Left renal pelvis (tissue), 4 donors: ENCODE measurements at places on chromosomes 1 and 21. TPM values are rescaled to one million over a fixed set of nuclear protein-coding genes. Genes with fewer than 3 reads are reported as not detected.

The LIPI gene
- polyA plus RNA-seq = 0.26 TPM

DNA sequence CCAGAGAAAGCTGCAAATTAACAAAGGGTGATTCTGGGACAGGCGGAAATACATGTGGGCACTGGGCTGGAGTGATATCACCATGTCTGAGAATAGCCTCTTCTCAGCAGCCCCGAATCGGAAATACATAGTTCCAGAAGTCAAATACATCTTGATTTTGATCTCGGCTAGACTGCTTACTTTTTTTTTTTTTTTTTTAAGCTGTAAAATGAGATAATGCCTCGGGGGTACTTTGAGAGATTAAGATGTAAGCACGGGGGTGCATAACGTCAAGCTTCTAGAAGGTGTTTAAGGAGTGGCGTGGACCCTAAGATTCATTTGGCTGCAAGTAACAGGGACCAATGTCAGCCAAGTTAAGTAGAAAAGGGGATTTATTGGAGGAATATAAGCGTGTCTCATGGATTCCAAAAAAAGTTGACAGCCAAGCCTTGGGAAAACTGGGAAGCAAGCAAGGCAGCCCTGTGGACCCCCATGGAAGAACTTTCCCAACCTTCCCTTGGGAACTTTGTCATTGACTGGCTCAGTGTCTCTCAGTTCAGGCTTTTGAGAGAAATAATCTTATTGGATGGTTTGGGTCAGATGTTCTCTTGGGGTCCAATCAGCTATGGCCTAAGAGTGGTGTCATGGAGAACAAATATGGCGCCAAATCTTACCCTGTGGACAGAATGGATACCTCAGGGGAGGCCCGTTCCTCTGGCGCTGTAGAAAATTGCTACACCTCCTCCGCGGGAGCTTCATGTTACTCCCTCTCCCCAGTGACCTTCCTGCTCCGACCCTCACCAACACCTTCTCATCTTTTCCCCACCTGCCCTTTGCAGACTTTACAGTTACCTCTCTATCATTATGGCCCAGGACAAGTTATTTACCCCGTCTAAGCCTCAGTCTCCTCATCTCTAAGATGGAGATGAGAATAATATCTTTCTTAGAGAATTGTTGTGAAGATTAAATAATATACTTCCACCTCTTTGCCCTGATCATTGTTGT lies 186.6 kb downstream of the KAZN start:
- no peak for DNase-seq

DNA sequence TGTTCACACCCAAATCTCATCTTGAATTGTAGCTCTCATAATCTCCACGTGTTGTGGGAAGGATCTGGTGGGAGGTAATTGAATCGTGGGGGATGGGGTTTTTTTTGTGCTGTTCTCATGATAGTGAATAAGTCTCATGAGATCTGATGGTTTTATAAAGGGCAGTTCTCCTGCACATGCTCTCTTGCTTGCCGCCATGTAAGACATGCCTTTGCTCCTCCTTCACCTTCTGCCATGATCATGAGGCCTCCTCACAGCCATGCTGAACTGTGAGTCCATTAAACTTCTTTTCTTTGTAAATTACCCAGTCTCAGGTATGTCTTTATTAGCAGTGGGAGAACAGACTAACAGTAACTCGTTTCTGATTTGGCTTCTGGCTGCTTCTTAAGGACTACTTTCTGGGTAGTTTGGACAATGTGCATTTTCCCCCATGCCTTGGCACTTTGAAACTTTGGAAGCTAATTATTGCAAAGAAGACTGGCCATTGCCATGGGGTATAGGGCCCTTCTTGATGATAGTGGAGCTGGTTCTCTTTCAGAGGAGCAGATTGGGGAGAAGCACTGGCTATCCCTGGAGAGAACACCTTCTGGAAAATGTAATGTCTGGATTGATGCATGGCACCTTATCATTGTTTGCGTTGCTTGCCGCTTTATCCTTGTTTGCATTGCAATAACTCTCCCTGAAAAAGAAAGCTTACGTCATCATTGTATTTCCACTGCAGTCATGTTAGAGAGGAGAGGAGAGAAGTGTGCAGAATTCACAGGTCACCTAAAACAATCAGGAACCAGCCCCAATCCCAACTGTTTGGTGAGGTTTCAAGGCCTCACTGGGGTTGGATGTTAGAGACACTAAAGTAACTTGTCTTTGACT lies 5.9 kb downstream of the CNIH3 start:
- no peak for DNase-seq

The ANXA9 gene
- polyA plus RNA-seq = 10.7 TPM

The HNRNPCL2 gene
- polyA plus RNA-seq = 0.42 TPM

The POTED gene
- polyA plus RNA-seq = not detected

The GPR161 gene
- 21.0 TPM for polyA plus RNA-seq

- no peak for DNase-seq
Measured at GRCh38 chr1:182615468-182616129, 11.4 kb upstream of the RGS16 start.

The RIIAD1 gene
- not detected for polyA plus RNA-seq

GRCh38 chr1:51303751-51304251 lies 26.6 kb downstream of the TTC39A start:
- no peak for DNase-seq

GRCh38 chr1:207824691-207825408 lies 73.0 kb downstream of the CD46 start:
- no peak for DNase-seq

The ATP6V1G3 gene
- polyA plus RNA-seq = 4.3 TPM

GRCh38 chr1:185837711-185838110 lies 103.5 kb downstream of the HMCN1 start:
- DNase-seq = no peak

GRCh38 chr1:226618380-226618779 lies 69.8 kb downstream of the STUM start:
- no peak for DNase-seq

The OLFML2B gene
- polyA plus RNA-seq = 13.0 TPM

DNA sequence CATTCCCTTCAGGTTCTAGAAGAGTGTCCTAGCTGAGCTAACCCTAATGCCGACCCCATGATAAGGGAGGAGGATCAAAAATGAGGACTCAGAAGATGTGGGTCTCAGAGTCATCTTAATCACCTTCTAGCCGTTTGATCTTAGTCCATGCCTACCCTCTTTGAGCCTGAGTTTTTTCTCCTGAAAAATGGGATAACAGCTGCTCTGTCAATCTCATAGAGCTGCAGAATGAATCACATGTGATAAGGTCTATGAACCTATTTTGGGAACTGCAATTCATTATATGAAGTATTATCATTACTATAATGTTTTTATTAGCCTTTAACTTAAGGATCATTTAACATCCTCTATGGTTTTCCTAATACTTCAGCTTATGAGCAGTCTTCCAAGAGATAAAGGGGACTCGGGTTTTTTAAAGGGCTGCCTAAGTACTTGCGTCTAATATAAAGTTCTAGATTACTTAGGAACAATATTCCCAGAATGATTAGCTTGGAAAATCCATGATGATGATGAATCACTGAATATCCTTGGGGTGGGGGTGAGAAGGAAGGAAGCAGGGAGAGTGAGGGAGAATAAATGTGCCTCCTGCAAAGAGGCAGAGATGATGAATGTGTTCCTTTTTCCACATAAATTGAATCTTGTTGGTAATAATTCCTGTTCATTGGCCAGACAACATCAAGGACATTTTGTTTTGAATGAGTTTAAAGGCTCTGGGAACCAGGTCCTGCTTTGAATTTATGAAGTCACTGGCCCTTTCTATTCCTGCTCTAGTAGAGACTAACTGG lies 66.8 kb downstream of the COLGALT2 start:
- DNase-seq = no peak

The REG4 gene
- polyA plus RNA-seq = 1.6 TPM

The MRPS6 gene
- 129 TPM for polyA plus RNA-seq

GRCh38 chr1:42422737-42423136 lies 33.1 kb downstream of the ZMYND12 start:
- no peak for DNase-seq

GRCh38 chr1:93707956-93708355 lies 26.3 kb upstream of the BCAR3 start:
- no peak for DNase-seq

DNA sequence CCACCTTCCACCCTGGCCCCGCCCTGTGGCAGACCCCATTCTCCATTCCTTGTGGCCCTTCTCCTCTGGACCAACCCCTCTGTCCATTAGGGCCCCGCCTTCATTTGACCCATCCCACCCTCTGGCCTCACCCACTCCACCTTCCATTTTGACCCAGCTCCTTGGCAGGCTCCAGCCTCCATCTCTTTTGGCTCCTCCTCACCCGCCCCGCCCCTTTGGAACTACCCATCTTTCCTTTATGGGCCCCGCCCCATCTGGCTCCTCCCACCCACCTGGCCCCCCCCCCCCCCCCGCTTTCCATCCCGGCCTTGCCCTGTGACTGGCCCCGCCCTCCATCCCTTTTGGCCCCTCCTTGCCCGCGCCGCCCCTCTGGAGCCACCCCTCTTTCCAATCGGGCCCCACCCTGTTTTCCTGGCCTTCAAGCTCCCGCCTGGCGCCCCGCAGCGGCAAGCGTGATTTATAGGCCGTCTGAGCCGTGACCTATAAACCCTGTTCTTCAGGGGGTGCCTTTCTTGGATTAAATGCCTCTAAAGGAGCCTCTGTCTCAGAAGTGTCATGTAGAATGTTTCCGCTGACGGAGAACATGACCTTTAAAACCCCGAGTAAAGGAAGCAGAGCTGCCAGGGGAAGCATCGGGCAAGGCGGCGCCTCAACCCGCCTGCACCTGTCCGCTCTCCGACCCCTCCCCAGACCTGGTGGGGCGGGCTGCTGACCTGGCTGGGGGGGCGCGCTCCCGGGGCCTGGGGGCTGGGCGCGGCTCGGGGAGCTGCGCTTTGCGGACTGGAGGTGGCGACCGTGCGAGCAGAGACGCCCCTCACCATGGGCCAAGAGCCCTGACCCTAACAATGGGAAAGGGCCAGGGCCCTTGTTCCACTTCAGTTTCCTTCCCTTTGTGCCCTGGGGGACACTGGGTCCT lies 178.0 kb downstream of the CAMTA1 start:
- peak; percentile 53 for DNase-seq

DNA sequence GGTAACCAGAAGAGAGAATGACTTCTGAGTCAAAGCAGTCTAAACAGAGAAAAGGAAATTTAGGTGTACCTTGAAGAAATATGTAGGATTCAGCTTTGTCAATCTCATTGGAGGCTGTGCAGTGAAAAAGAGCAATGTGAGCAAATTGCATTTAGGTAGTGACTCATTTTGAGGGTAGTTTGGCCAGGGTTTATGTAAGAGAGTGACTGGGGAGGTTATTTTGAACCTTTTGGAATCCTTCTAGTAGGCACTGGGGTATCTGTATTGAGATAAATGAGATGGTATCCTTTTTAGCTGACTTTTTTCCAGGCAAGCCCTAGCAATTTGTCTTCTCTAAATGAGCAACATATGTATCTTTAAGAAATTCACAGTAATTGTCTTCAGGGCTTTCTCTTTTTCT lies 95.9 kb downstream of the DISP1 start:
- DNase-seq = no peak

DNA sequence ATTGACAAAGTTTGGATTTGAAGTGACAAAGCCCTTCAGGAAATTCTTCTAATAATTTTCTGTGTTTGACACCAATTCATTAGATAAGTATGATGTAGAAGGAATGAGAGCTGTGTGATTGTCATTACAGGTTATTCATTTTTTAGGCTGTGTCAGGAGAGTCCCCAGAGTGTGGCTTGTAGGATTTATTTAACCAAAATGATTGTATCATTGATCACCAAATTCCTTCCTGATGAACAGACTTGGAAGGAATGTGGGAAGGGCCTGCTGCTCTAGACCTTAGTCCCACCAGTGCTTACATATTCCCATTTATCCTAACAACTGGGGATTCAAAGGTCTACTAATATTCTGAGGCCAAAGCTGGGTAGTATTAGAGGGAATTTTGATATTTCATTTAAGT lies 383.3 kb upstream of the KAZN start:
- no peak for DNase-seq

GRCh38 chr1:82260051-82260450 lies 459.3 kb downstream of the ADGRL2 start:
- DNase-seq = no peak

The GPR153 gene
- 7.9 TPM for polyA plus RNA-seq

- no peak for DNase-seq
Measured at GRCh38 chr1:15506831-15507230, 17.2 kb downstream of the CASP9 start.

The OVAAL gene
- polyA plus RNA-seq = not detected

DNA sequence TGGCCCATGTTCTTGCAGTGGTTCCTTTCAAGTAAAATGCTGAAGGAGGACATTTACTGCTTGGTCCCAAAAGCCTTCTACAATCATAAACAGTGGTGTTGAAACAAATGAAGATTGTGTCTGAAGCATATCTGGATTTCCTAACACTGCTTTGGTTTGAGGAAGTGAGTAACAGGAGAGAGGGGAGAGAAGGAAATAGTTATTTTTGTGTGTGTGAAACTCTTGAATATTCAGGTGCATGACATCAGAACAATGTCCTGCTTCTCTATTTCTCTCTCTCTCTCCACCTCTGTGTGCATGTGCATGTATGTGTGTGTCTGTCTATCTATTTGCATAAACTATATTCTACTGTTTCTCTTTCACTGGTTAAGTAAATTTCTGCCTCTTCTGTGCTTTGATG lies 61.4 kb upstream of the TNFSF18 start:
- no peak for DNase-seq

- DNase-seq = no peak
Measured at GRCh38 chr1:8435569-8436071, 117.7 kb downstream of the SLC45A1 start.

- DNase-seq = no peak
Measured at GRCh38 chr1:112744009-112744578, 29.0 kb upstream of the PPM1J start.

- DNase-seq = no peak
Measured at GRCh38 chr21:42288962-42289361, 26.2 kb downstream of the TFF3 start.

DNA sequence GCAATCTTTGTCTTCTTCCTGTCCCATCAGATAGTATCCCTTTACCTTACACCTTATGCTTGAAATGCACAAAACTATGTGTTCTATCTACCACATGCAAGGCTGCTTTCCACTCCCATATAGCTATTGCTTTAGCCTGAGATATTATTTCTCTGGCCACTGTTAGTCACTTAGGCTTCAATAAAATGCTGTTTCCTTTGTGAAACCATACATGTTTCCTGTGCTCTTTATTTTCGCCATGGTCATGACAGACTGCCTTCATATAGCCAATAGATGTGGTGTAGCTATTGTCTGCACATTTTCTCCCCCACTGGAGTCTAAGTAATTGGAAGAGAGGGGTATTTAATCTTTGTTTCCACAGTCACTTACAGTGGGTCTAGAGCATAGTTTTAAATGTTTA lies 108.4 kb downstream of the GREM2 start:
- DNase-seq = no peak

The TMEM51 gene
- polyA plus RNA-seq = 20.5 TPM

The CA6 gene
- polyA plus RNA-seq = 0.12 TPM

- DNase-seq = no peak
Measured at GRCh38 chr1:1597275-1597930, 2.5 kb downstream of the FNDC10 start.

- DNase-seq = no peak
Measured at GRCh38 chr1:110160538-110161100, 10.3 kb downstream of the SLC6A17 start.

GRCh38 chr1:230976825-230977747 lies 1.6 kb downstream of the TTC13 start:
- no peak for DNase-seq

- DNase-seq = no peak
Measured at GRCh38 chr1:207352554-207352953, 31.1 kb downstream of the CD55 start.
